ENCODE measurements at places on chromosomes 5 and 9. TPM values are rescaled to one million over a fixed set of nuclear protein-coding genes. Genes with fewer than 3 reads are reported as not detected.

The KLF9 gene
- 27.9 TPM for total RNA-seq

The FYB1 gene
- not detected for total RNA-seq

The PTGES gene
- 162 TPM for total RNA-seq

The PCDHA5 gene
- total RNA-seq, result under 0.01 TPM

The PLAC8L1 gene
- total RNA-seq, result 0.59 TPM

The ADAMTS19 gene
- 1.4 TPM for total RNA-seq

The SH3GL2 gene
- total RNA-seq, result not detected

The CCDC180 gene
- total RNA-seq, result 1.4 TPM

The ZDHHC11B gene
- total RNA-seq, result not detected

Measured in smooth muscle cell of the umbilical artery (primary cell).